ENCODE measurements at places on chromosomes 12 and 14.

- DNase-seq: no peak
Measured at GRCh38 chr12:96230646-96231045, 36.5 kb downstream of the ELK3 start.

DNA sequence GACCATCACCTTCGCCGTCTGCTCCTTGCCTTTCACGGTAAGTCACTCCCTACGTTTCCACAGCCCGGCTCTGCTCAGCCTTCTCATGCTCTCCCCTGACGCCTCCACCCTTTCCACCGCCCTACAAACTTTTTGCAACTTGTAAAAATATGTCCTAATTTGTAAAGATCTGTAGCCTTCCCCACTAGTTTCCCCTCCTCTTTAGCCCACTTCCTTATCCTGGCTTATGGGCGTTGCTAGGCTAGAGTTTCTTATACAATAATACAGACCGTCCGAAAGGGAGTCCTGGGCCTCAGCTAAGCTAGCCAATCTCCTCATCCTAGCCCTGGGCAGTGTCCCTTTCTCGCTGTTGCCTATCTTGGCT is 1.2 kb downstream of the PTGER2 start:
- no peak for DNase-seq

- no peak for DNase-seq
Measured at GRCh38 chr12:128542844-128543243, 275.9 kb downstream of the TMEM132C start.

DNA sequence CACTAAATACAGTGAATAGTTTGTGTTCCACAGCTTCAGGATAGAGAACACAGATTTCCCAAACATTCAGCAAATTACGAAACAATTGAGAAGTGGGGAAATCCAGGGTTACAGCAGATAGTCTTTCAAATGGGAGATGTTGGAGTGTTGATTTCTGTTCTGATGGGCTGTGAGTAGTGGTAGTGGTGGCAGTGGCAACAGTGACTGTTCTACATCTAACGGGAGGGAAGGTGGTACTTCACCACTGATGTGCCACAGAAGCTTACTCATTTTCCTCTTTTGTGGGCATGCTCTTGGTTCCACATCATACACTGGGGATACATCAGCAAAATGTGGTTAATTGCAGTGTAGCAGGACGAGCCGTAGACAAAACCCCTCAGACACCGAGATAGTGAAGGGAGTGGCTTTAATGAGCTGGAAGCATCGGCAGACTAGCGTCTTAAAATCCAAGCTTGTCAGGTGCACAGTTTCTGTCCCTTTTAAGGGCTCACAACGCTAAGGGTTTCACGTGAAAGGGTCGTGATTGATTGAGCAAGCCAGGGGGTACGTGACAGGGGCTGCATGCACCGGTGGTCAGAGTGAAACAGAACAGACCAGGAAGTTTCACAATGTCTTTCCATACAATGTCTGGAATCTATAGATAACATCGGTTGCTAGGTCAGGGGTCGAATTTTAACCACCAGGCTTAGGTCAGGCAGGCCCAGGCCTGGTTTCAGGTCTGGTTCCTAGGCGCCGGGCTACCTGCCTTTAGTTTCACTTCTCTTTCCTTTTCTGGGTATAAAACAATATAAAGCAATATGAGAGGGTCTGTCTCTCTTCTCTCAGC is 330.6 kb upstream of the FBXO33 start:
- DNase-seq: no peak

DNA sequence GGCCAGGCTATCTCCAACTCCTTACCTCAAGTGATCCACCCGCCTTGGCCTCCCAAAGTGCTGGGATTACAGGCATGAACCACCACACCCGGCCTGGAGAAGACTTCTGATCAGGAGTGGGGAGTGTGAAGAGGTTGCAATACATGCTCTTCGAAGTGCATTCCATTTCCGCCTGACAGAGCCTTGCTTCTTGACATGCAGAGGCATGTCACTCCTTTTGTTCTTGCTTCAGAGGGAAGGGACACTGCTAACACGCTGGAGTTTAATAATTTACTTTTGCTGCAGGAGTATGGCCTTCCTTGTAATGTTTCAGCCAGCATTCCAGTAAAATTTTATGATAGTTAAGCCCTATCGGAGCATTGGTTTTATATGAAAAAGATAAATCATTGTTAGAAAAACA is 74.9 kb downstream of the SLC25A47 start:
- DNase-seq: no peak

- DNase-seq: peak; percentile 40
Measured at GRCh38 chr14:50944647-50945413, 547 bp upstream of the PYGL start.

DNA sequence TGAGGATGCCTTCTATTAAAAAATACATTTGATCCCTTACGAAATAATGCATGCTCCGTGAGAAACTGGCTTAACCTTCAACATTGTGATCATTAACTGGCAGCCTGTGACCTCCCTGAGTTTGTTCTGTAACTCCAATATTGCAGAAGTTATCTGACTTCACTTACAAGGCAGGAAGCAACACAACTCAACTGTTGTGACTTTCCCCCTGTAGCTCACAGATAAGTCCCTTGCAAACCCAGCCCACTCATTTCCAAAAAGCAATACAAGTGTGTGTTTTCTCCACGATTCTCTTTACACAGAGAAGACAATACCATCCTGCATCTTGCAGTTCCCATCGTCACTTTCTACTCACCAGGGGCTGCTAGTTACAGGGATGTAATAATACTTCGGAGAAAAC is 304.7 kb upstream of the TMEM132C start:
- no peak for DNase-seq

GRCh38 chr12:33488036-33488435 is 48.4 kb upstream of the SYT10 start:
- DNase-seq: no peak

- no peak for DNase-seq
Measured at GRCh38 chr12:128055567-128055966, 211.4 kb upstream of the TMEM132C start.

- peak; percentile 3 for DNase-seq
Measured at GRCh38 chr12:89768586-89769482, 60.2 kb upstream of the ATP2B1 start.

- no peak for DNase-seq
Measured at GRCh38 chr12:108325018-108325358, 14.1 kb downstream of the CMKLR1 start.

- no peak for DNase-seq
Measured at GRCh38 chr14:90514015-90514398, 117.2 kb downstream of the CALM1 start.

GRCh38 chr14:71451501-71451900 is 480.7 kb upstream of the RGS6 start:
- no peak for DNase-seq

- DNase-seq: peak; percentile 42
Measured at GRCh38 chr14:76948213-76948947, 80.1 kb downstream of the IRF2BPL start.

GRCh38 chr12:62660756-62661155 is 194.1 kb downstream of the MON2 start:
- DNase-seq: peak; percentile 5
